ENCODE measurements at places on chromosomes 3 and 15.
A peak's percentile ranks its signal among the peaks of the same experiment; 100 is the strongest.

DNA sequence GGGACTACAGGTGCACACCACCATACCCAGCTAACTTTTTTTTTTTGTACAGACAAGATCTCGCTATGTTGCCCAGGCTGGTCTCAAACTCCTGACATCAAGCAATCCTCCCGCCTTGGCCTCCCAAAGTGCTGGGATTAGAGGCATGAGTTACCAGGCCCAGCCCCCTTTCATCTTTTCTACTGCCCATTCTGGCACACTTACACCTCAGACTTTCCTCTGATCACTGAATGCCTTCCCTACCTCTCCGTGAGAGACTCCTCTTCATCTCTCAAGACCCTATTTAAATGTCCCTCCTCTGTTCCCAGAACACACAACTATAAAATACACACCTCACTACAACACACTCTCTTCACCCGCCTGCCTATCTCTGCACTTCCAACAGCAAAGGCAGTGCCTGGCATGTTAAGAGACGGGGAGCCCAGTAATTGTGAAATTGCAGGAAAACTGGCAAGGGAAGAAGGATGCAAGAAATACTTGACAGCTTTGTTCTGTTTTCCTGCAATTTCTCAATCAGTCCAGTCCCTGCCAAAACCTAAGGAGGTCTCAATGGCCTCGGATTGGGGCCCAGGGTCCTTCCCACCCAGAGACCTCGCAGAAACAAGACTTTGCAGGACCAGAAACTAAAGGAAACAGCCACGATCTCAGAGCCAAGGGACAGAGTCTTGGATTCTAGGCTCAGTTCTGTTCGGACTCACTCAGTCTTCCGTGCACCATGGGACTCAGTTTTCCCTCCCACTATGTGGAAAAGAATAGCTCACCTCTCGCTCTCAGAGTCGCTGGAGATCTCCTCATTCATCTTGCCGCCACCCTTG lies 849 bp downstream of the RRP9 start:
- DNase-seq: no peak

- DNase-seq: no peak
Measured at GRCh38 chr3:81339040-81339845, 422.2 kb downstream of the GBE1 start.

DNA sequence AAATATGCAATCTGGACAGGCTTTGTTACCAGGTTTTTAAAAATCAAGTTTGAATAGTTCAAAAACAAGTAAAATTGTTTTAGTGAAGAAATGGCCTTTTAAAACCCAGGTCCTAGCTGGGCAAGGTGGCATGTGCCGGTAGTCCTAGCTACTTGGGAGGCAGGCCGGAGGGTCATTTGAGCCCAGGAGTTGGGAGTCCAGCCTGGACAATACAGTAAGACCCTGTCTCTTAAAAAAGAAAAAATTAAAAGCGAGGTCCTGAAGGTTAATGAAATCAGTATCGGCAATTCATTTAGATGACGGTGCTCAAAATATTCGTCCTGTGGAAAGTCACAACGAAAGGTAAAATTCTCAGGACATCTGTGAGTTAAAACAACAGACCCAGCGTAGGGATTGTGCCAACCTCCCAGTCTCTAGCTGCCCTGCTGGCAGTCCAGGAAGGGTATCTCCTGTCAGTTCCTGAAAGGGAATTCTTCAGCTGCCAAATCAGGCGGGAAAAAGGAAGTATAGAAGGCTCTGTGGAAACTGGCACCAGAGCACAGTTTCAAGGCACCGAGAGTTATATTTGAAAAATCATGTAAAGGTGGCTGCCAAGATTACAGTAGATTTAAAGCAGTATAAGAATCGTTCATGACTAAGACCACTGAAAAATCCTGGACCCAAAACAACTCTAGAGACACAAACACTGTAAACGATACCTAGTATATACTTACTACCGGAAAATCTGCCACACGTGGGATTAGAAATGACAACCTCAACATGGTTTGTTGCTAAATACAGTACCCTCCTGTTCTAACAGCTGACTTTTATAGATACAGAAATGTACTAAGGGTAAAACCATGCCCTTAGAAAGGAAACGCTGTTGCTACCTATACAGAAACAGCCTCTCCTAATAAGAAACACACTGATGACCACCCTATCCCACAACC lies 1.2 kb upstream of the ABHD17C start:
- no peak for DNase-seq

- DNase-seq: no peak
Measured at GRCh38 chr15:61794881-61795280, 265.4 kb downstream of the VPS13C start.

- DNase-seq: peak; percentile 32
Measured at GRCh38 chr3:152331018-152331541, 62.4 kb downstream of the MBNL1 start.

- DNase-seq: no peak
Measured at GRCh38 chr3:11006986-11007933, 14.7 kb downstream of the SLC6A1 start.

DNA sequence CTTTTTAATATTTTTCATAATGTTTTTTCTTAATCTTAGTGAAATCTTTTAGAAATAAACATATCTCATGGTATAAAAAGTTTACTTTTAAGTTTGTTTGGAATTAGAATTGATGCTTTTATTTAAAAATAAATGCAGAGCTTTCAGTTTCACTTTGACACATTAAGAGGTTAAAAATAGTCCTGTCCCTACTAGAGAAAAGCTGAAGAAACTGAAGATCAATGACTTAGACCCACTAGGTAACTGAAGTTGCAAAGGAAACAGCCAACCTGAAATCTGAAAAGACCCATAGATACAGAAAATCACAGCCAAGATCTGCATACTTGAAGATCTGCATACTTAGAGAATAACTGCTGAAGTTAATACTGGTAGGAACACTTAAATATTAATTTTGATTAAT lies 237.6 kb downstream of the RAP2B start:
- no peak for DNase-seq

DNA sequence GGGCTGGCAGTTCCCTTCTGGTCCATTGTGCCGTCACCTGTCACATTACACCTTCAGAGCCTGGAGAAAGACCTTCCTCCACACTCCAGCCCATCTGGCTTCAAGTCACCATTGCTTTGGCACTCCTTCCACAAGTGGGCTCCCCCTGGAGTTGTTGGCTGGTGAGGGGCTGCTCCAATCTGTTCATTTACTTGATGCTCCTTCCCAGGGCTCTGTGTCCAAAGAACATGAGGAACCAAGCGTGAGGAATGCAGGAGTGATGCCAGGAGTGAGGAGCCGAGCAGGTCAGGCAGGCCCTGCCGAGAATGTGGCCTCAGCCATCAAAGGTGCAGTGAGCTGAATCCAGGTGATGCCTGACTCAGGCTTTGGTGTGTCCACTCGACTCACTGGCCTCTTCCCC lies 57.2 kb downstream of the OXNAD1 start:
- DNase-seq: no peak

- no peak for DNase-seq
Measured at GRCh38 chr3:139301183-139301582, 42.6 kb upstream of the MRPS22 start.

DNA sequence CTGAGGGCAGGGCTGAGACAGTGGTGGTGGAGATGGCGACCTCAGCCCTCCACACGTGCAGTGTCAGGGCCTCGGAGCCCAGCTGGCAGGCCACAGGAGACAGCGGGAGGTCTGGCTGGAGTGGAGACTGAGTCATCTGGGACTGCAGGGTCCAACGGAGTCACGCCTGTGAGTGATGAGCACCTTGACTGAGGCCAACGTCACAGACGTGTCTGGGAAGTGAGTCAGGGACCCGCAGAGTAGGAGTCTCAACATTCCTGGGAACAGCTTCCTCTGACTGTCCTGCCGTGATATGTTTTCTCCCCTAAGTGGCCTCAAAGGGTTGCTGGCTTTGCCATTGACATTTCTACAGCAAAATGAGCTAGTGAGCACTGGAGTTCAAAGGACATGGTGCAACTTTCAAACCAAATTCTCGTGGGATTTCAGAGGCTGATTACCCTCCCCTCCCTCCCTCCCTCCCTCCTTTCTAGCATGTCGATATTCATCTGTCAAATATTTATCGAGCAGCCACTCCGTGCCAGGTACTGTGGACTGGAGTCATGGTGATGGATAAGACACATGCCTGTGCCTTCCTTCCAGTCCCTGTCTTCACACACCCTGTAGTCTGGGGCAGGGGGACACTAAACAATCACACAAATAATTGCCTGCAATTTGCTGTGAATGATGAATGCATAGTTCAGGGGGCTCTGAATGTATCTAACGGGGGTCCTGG lies 53.3 kb upstream of the AMOTL2 start:
- no peak for DNase-seq

DNA sequence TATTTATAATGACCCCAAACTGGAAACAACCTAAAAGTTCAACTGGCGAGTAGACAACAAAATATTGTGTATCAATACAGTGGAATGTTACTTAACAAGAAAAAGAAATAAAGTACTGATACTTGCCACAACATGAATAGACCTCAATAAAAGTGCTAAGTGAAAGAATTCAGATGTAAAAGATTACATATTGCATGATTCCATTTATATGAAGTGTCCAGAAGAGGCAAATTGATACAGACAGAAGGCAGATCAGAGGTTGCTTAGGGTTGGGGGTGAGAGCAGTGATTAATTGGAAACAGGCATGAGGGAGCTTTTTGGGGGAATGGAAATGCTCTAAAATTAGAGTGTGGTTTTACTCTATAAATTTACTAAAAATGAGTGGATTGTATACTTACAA lies 183.3 kb downstream of the SATB1 start:
- no peak for DNase-seq
